ENCODE measurements at places on chromosomes 5 and 9. TPM values are rescaled to one million over a fixed set of nuclear protein-coding genes. Genes with fewer than 3 reads are reported as not detected.
A peak's percentile ranks its signal among the peaks of the same experiment; 100 is the strongest.

GRCh38 chr5:123094237-123094918 is 5.3 kb downstream of the PRDM6 start:
- H3K4me1 ChIP-seq: peaks cover 15% of the 10 kb centered on the region
- DNase-seq: no peak
- peaks cover 70% of the 10 kb centered on the region for H3K27me3 ChIP-seq
- H3K4me3 ChIP-seq: peak overlapping the region; percentile 72
- H3K27ac ChIP-seq: no peak overlapping the region
- H3K36me3 ChIP-seq: peaks cover 6% of the 10 kb centered on the region

The RNF180 gene
- total RNA-seq: not detected

DNA sequence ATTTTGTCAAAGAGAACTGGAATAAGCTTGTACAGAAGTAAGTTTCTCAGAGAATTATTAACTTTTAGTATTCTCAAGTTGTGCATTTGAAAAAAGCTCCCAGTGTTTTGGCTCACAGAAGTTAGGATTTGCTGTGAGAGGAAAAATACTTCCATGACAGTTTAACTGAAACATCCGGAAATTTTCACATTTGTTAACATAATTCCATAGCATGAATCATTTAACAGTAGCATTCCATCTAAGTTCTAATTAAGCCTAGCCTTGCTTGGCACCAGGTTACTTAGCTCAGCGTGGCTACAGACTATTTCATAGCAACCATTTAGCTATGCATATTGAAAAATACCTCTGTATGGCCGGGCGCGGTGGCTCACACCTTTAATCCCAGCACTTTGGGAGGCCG is 90.8 kb downstream of the LNPEP start:
- H3K4me3 ChIP-seq: no peak overlapping the region
- H3K27ac ChIP-seq: no peak overlapping the region
- no peak for DNase-seq

The DAPK1 gene
- total RNA-seq: 3.2 TPM

The SNX18 gene
- 11.2 TPM for total RNA-seq

The ODF2 gene
- total RNA-seq: 26.2 TPM

GRCh38 chr5:143920772-143921171 is 108.8 kb downstream of the HMHB1 start:
- no peak overlapping the region for H3K27ac ChIP-seq
- peaks cover 15% of the 10 kb centered on the region for H3K27me3 ChIP-seq
- peaks cover 2% of the 10 kb centered on the region for H3K36me3 ChIP-seq

DNA sequence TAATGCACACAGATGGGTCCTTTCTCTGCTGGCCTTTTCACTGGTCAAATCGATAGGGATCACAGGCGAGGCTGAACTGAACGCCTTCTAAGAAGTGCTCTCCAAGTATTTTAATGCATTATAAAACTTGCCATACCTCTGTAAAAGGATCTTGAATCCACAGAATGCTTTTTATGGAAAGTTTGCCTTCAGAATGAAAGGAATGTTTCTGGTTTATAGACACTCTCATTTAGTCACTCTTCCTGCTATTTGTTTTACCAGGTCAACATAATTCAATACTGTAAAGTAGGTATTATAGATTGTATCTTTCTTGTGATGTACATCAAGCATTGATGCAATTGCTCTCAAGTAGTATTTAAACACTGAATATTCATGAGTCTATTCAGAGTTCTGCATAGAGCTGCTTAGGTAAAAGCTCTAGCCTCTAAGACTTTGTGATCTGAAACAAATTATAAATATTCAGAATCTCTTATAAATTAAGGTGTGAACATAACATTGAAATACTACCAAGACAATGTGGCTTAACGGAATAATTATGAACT is 308.4 kb downstream of the ISL1 start:
- DNase-seq: no peak
- H3K4me3 ChIP-seq: no peak overlapping the region
- H3K4me1 ChIP-seq: no peaks in the 10 kb centered on the region
- no peaks in the 10 kb centered on the region for H3K27me3 ChIP-seq
- no peaks in the 10 kb centered on the region for H3K36me3 ChIP-seq

DNA sequence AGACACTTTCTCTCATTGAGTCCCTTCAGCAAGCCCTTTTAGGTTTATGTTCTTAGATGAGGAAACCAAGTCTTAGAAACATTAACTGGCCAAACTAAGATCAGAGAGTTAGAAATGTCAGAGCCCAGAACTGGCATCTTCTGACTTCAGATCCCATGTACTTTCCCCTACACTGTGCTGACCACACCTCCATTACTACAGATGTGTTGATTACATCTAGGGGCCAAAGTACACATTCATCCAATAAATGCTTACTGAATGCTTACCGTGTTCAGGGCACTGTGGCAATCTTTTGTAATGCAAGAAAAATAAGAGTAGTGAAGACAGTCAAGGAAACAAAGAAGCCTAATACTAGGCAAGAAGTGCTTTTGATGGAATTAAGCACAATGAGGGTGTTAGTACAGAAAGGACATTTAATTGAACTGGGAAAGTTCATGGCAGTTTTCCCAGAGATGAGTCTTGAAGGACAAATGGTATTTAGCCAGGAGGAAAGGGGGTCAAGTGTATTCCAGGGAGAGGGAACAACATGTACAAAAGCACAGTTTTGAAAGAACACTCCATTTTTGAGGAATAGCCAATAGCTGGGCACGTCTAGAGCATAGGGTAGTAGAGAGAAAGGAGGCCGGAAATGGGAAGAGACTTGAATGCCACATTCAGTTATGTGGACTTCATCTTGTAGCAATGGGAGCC is 89.7 kb upstream of the CDKN2B start:
- peaks cover 23% of the 10 kb centered on the region for H3K4me1 ChIP-seq
- DNase-seq: no peak
- H3K36me3 ChIP-seq: peaks cover 2% of the 10 kb centered on the region

- H3K36me3 ChIP-seq: no peaks in the 10 kb centered on the region
- H3K27me3 ChIP-seq: no peaks in the 10 kb centered on the region
- no peak for DNase-seq
Measured at GRCh38 chr5:166719991-166720390, 1571.5 kb upstream of the WWC1 start.

- DNase-seq: no peak
- no peaks in the 10 kb centered on the region for H3K27me3 ChIP-seq
- peaks cover 6% of the 10 kb centered on the region for H3K36me3 ChIP-seq
- no peak overlapping the region for H3K27ac ChIP-seq
- H3K4me1 ChIP-seq: peaks cover 5% of the 10 kb centered on the region
Measured at GRCh38 chr9:5870691-5871090, 20.0 kb upstream of the MLANA start.

- H3K27me3 ChIP-seq: no peaks in the 10 kb centered on the region
- H3K4me3 ChIP-seq: no peak overlapping the region
- no peaks in the 10 kb centered on the region for H3K36me3 ChIP-seq
Measured at GRCh38 chr5:173020643-173021042, 35.5 kb upstream of the CREBRF start.

GRCh38 chr5:65014769-65015168 is 246.0 kb downstream of the CWC27 start:
- H3K27ac ChIP-seq: no peak overlapping the region
- H3K27me3 ChIP-seq: no peaks in the 10 kb centered on the region
- DNase-seq: no peak
- no peaks in the 10 kb centered on the region for H3K4me1 ChIP-seq
- peaks cover 5% of the 10 kb centered on the region for H3K36me3 ChIP-seq
- H3K4me3 ChIP-seq: no peak overlapping the region

The PAEP gene
- not detected for total RNA-seq

The NR6A1 gene
- 0.22 TPM for total RNA-seq

GRCh38 chr5:10984021-10984715 is 223.1 kb upstream of the DAP start:
- no peak for DNase-seq
- no peak overlapping the region for H3K27ac ChIP-seq
- H3K36me3 ChIP-seq: peaks cover 7% of the 10 kb centered on the region

DNA sequence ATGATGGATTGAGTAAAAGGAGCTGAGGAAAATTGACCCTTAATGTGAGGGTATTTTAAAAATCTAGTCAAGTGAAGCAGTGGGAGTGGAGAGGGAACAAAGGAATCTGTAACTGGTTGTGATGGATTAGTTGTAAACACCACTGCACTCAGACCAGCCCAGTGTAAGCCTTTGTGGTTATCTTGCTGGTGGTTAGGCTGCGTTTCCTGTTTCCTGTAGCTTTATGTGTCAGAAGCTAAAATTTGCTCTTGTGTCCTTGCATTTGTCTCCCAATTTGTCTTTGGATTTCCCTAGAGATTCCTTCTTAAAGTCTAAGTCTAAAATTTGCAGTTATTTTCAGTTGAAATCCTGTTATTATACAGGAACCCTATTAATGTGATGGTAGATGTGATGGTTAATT is 6.3 kb downstream of the IFNA21 start:
- DNase-seq: no peak
- H3K4me1 ChIP-seq: peaks cover 18% of the 10 kb centered on the region
- H3K36me3 ChIP-seq: no peaks in the 10 kb centered on the region
- peak overlapping the region; percentile 14 for H3K27ac ChIP-seq
- H3K4me3 ChIP-seq: peak overlapping the region; percentile 75

GRCh38 chr9:14395317-14396082 is 81.6 kb upstream of the NFIB start:
- H3K4me1 ChIP-seq: no peaks in the 10 kb centered on the region
- no peaks in the 10 kb centered on the region for H3K36me3 ChIP-seq
- H3K27ac ChIP-seq: no peak overlapping the region
- no peaks in the 10 kb centered on the region for H3K27me3 ChIP-seq
- no peak for DNase-seq
- H3K4me3 ChIP-seq: no peak overlapping the region

- no peaks in the 10 kb centered on the region for H3K27me3 ChIP-seq
- H3K36me3 ChIP-seq: no peaks in the 10 kb centered on the region
- no peak overlapping the region for H3K27ac ChIP-seq
- H3K4me3 ChIP-seq: no peak overlapping the region
- no peaks in the 10 kb centered on the region for H3K4me1 ChIP-seq
Measured at GRCh38 chr5:89893546-89893945, 516.0 kb downstream of the CETN3 start.

DNA sequence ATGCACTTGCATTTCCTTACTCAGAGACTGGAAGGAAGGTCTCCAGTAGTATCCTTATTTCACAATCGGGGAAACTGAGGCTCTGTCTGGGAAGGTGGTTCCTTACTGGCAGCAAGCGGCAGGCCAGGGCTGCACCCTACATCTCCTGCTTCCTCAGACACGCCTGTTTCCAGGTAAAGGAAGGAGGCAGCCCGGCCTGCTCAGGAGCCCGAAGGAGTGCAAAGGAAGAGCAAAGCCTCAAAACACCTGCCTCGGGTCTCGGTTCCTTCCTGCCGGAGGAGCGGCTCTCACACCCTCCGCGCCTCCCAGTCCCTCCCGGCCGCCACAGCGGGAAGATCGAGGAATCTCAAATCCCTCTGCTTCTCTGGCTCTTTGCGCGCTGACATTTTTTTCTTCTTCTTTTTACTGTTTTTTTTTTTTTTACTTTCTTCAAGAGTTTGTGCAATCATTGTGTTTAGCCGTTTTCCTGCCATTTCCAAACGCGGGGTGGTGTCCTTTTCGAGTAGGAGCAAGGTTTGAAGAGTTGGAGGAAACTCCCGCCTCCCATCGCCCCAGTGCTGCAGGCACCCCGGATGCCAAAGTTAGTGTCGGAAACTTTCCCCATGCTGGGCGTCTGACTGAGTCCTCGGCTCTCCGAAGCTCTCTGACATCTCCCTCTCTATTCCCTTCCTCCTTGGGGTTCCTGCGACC is 1.0 kb downstream of the GGTA1 start:
- no peak overlapping the region for H3K27ac ChIP-seq
- H3K36me3 ChIP-seq: peaks cover 5% of the 10 kb centered on the region
- peaks cover 22% of the 10 kb centered on the region for H3K4me1 ChIP-seq
- peaks cover 64% of the 10 kb centered on the region for H3K27me3 ChIP-seq

The TAF11L2 gene
- not detected for total RNA-seq

- DNase-seq: no peak
- no peaks in the 10 kb centered on the region for H3K27me3 ChIP-seq
- peaks cover 47% of the 10 kb centered on the region for H3K4me1 ChIP-seq
- peaks cover 4% of the 10 kb centered on the region for H3K36me3 ChIP-seq
- H3K4me3 ChIP-seq: peak overlapping the region; percentile 96
- H3K27ac ChIP-seq: peak overlapping the region; percentile 95
Measured at GRCh38 chr5:59037453-59037852, 454.6 kb downstream of the RAB3C start.

DNA sequence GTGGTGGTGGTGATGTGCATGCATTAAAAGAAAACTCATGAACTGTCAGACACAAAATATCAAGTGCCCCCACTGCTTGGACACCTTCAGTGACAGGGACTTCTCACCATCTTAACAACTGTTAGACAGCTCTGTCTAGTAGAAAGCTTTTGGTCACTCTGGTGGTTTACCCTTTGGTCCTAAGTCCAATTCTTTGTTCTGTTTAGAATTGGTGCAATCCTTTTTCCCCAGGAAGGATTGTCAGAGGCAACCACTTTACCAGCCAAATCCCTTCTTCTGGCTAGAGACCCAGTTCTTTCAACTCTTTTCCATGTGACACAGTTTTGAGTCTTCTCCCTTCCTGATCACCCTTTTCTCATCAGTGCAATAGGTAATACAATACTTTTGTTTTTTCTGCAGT is 140.2 kb downstream of the SEC61B start:
- no peak overlapping the region for H3K27ac ChIP-seq
- peaks cover 12% of the 10 kb centered on the region for H3K4me1 ChIP-seq
- H3K4me3 ChIP-seq: no peak overlapping the region
- no peak for DNase-seq

DNA sequence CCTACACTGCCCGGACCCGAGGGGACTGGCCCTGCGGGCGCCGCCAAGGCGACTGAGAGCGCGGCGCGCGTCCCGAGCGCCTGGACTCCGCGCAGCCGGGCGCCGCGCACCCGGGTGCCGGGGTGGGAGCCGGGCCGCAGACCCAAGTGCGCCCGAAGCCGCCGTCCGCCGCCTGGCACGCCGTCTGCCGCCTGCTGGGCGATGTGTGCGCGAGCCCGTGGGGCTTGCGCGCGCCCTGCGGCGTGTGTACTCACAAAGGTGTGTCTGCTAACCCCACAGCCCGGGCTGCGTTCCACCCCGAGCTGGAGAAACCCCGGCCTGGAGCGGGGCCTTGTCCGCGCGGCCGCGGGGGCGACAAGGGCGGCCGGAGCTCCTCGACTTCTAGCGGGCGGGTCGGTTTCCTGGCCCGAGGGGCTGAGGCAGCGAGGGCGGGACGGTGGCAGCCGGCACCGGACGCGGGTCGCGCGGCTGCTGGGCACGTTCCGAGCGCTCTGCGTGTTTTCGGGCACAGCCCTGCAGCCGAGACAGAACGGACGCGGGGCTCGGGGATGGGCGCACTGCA is 1.1 kb upstream of the ZSWIM6 start:
- peaks cover 33% of the 10 kb centered on the region for H3K27me3 ChIP-seq
- H3K4me3 ChIP-seq: peak overlapping the region; percentile 94
- peaks cover 5% of the 10 kb centered on the region for H3K36me3 ChIP-seq
- DNase-seq: peak; percentile 65

GRCh38 chr5:67215519-67216471 is 19.2 kb upstream of the CD180 start:
- peak overlapping the region; percentile 84 for H3K4me3 ChIP-seq
- H3K4me1 ChIP-seq: peaks cover 47% of the 10 kb centered on the region
- DNase-seq: peak; percentile 23
- H3K36me3 ChIP-seq: peaks cover 3% of the 10 kb centered on the region
- H3K27me3 ChIP-seq: no peaks in the 10 kb centered on the region

The SPATA31C1 gene
- total RNA-seq: not detected

The SLC25A2 gene
- 0.70 TPM for total RNA-seq

GRCh38 chr9:93110311-93110855 is 14.4 kb downstream of the CARD19 start:
- peak; percentile 4 for DNase-seq
- H3K36me3 ChIP-seq: peaks cover 9% of the 10 kb centered on the region
- peak overlapping the region; percentile 57 for H3K27ac ChIP-seq
- H3K4me3 ChIP-seq: peak overlapping the region; percentile 61

The FGD3 gene
- total RNA-seq: 142 TPM

The MORN5 gene
- total RNA-seq: not detected

- H3K4me1 ChIP-seq: peaks cover 2% of the 10 kb centered on the region
- no peak overlapping the region for H3K4me3 ChIP-seq
- no peak for DNase-seq
Measured at GRCh38 chr5:6574111-6574510, 58.7 kb downstream of the NSUN2 start.

GRCh38 chr5:159874263-159874662 is 42.0 kb upstream of the ADRA1B start:
- no peak overlapping the region for H3K27ac ChIP-seq
- H3K4me3 ChIP-seq: no peak overlapping the region
- H3K27me3 ChIP-seq: peaks cover 58% of the 10 kb centered on the region
